ENCODE measurements at places on chromosomes 7 and 10.
A peak's percentile ranks its signal among the peaks of the same experiment; 100 is the strongest.

DNA sequence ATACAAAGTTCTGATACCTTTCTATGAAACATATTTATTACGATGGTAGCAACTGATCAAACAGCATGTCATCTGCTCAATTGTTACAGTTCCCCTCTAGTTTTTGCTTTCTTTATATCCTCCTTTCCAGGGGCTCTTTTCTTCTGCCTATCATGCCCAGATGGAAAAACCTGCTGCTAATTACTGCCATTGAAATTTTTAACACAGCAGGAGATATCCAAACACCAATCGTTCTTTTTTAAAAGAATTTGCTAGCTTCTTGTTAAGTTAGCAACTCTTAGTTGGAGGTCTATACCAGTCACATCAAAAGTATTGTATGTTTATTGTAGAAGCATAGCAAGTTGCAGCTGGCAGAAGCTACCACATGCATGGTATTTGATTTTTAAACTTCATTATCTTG lies 768.5 kb downstream of the NXPH1 start:
- no peak for DNase-seq

DNA sequence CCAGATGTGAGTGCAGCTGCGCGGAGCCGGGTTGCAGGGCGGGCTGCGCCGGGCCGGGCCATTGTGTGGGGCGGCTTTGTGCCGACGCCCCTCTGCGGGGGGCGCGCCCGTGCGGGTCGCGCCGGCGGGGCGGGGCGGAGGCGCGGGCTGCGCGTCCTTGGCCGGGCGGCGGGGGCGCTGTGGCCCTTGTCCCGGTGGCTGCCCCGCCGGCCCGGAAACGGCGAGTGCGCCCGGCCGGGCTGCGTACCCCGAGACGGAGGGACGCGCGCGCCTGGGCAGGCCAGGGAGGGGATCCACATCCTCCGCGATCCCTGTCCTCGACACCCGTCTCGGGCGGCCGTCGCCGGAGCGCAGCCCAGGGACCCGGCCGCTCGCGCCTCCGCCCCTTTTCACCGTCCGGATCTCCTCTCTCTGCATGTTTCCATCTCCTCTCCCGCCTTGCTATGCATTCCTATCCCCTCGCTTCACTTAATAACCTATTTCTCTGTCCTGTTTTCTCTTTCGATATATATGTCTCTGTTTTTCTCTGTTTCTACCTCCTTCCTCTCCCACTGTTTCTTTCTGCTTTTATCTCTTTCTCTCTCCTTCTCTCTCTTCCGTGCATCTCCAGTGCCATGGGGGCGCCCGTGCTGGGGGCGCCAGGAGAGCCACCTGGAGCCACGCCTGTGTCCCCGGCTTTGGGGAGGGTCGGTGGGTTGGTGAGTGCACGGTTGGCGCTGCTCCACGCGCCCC lies 765 bp downstream of the PFKFB3 start:
- DNase-seq = no peak

- DNase-seq = no peak
Observed at GRCh38 chr7:158811461-158811860, 17.8 kb downstream of the ESYT2 start.

DNA sequence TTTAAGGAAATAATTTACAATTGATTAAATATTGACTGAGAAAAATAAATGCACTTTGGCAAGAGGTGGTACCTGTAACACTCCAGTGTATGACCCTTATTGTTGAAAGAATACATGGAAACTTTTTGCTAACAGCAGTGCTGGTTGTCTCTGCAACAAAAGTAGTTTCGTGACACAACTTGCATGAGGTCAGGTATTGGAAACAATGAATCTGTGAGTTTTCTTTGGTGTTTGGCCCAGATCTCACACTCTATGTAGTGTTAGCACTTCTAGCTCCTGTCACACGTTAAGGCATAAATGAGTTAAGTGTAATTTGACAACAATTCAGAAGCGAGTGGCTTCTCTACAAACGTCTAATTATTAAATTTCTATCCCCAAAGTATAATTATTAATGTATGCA lies 137.7 kb upstream of the MDFIC start:
- no peak for DNase-seq

DNA sequence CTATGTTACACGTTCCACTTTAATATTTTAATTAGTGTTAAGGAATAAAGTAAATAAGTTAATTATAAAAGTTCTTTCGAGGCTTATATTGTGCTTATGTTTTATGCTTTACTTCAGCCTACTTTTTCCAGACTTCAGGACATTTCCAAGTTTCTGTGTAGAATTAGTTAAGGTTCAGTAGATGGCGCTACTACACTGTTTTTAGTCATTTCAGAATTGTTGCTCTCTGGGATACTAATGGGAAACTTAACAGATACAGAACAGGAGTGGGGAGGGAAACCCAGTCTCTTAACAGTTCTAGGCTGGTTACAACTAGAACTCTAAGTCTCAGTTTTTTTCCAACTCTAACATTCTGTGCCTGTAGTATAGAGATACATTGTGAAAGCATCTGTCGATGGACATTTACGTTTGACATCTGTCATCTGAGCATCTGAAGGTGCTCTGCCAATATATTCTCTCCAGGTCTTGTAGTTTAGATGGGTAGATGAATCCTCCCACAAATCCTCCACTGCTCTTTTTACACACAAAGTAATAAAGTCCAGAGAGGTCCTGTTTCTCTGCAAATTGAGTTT lies 56.8 kb upstream of the FAM171A1 start:
- peak; percentile 27 for DNase-seq

DNA sequence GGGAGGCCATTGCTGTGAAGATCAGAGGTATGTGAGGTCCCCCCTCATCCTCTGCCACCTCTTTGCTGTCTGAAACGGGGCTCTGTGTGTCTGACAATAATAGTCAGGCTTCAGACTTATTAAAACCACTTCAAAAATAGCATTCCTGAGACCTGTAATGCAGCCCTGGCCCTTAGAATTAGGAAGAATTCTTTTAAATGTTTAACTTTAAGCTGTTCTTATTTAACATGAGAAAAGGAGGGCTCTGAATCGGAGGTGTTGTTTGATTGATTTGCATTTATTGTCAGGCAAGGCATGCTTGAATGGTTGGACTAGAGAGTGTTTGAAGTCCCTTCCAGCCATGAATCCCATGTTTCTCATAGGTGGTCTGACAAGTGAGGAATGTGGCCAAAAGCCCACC lies 52.5 kb downstream of the AKR1B1 start:
- DNase-seq = no peak

- DNase-seq = peak; percentile 27
Observed at GRCh38 chr7:12712236-12712635, 24.8 kb downstream of the ARL4A start.

DNA sequence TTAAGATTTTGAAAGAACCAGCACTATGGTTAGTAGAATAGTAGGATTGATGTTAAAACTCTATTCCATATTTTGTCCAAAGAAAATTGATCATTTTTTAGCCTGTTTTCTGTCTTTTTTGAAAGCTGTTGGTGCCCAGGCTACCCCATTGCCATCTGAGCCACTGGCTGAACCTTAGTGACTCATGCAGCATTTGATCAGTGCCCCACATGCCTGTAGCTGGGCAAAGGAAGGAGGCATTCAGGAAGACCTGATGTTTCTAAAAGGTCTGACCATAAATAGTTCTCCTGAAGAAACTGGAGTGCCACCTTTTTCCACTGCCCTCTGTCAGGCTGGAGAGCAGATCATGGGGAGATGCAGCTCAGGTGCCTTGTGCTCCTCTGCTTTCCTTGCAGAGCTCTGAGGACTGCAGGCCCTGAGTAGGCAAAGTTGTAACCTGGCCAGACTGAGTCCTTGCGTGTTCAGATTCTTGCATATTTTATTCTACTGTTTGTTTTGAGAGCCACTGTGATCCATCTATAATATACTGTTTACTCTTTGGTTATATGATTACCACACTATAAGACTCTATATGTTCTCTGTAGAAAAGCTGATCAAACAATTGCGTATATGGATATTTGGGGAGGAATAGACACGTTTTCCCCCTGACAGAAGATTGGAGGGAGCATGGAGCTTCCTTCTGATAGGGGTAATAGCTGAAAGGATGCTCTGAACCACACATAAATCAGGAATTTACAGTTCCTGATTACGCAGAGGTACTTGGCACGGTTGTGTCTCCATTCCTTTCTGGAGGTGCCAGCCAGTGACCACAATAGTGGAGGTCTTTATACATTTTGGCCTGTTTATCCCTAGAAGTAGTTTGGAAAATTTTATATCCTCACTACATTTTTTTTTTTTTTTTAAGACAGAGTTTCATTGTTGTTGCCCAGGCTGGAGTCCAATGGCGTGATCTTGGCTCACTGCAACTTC lies 48.9 kb upstream of the GJD4 start:
- DNase-seq = no peak

DNA sequence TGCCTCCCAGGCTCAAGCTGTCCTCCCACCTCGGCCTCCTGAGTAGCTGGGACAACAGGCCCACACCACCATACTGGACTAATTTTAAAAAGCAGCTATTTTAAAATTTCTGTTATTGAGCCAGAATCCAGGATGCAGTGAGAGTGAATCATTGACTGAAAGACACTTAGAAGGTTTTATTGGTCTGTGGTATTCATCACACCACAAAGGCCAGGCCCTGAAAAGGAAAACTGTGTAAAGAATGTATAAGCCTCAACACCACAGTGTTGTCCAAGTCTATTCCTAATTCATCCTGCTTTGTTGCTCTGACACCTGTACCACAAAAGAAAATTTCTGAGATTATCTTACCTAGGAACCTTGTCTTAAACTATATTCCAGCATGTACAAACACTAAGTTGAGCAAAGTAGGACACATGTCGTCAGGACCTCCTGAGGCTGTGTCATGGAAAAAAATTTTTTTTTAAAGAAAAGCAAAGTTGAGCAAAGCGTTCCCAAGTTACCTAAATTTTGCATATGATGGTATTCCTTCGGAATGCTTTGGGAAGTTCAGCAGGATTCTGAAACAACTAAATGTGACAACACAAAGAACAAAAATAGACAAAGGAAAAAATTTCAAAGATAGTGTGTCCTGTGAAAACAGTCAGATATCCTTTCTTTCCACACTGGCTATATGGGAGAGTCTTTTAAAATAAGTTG lies 129.6 kb upstream of the MKLN1 start:
- DNase-seq = no peak

DNA sequence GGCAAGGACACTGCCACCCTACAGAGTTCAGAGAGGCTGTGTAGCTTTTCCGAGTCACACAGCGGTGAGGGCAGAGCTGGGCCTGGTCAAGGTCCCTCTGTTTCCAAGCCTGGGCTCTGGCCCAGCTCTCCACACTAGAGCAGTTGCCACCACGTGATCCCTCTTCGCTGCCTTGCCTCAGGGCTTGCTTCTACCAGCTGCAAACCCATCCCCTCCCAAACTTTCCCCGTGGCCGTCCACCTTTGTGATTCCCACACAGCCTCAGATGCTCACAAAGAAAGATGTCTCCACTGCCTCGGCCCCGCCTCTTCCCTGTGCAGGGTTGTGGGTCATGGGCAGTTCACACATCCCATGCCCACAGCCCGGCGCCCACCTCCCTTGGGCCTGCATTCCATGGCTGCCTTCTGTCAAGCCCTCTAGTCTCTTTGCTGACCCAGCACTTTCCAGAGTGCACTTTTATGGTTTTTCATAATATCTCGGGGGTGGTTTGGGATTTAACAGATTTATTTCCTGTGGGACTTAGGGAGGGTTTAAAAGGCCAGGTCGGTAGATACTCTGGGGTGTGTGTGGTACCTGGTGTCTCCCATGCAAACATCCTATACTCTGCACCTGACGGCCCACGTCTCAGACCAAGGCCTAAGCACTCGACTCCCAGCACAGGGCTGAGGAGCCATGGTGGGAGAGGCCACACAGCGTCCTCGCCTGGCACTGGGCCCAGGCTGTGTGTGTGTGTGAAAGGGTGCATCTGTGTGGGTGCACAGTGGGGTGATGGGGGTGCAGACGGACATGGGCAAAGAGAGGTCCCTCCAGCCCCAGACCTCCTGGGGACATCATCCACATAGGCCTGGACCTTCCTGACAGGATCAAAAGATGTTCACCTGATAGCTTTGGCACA lies 59.6 kb downstream of the PKD1L1 start:
- DNase-seq = no peak

DNA sequence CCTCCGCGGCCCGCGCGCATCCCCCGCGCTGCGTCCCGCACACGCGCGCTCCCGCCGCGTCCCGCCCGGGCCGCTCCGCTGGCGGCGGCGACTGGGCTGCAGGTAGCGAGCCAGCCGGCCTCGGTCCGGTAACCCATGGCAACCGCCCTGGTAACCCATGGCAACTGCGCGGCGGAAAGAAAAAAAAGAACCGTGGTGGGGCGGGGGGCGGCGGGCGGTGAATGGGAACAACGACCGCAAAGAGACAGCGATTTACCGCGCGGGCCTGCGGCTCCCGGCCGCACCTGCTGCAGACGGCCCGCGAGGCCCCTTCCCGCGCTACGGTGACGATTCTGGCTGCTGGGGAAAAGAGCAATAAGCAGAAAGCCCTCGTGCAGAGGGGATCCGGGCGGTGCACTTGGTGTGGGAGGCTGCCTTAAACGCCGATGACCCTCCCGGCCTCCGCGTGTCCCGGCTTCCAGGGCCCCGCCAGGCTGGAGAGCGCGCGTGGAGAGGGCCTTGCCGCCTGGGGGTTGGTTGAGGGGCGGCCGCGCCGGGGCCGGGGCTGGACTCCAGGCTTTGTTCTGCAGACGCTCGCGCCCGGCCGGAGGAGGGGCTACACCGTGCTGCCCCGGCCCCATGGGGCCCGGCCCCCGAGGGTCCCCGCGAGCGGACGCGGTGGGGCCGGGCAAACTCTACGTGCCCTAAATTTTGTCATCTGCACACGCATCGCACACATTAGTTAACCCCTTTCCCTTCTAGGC lies 84.7 kb downstream of the SNX10 start:
- peak; percentile 81 for DNase-seq

DNA sequence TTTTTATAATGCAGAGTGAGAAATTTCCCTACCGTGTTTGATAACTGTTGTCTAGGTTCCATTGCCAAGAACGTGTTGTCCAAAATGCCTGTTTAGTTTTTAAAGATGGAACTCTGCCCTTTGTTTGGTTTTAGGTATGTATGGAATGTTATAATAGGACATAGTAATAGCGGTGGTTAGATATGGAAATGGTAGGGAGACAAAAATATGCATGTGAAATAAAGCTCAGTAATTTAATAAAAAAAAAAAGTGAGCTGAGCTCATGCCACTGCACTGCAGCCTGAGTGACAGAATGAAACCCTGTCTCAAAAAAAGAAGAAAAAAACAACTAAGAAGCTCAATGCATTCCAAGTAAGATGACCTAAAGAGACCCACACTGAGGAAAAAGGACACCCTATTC lies 72.9 kb downstream of the ZNF783 start:
- no peak for DNase-seq

- DNase-seq = no peak
Observed at GRCh38 chr10:14585287-14586193, 189.2 kb downstream of the FAM107B start.

- DNase-seq = no peak
Observed at GRCh38 chr10:27746397-27747095, 927 bp upstream of the MKX start.

GRCh38 chr7:110645060-110645459 lies 445.9 kb upstream of the LRRN3 start:
- DNase-seq = no peak
